ENCODE measurements at places on chromosomes 5 and 9. TPM values are rescaled to one million over a fixed set of nuclear protein-coding genes. Genes with fewer than 3 reads are reported as not detected.

OR1Q1 gene
- not detected for total RNA-seq

CDC37L1 gene
- 20.8 TPM for total RNA-seq

IFNA2 gene
- not detected for total RNA-seq

RGS14 gene
- 15.9 TPM for total RNA-seq

ABCA1 gene
- total RNA-seq: 146 TPM

- DNase-seq: no peak
Measured at GRCh38 chr9:131658377-131659129, 81.3 kb downstream of the RAPGEF1 start.

DNA sequence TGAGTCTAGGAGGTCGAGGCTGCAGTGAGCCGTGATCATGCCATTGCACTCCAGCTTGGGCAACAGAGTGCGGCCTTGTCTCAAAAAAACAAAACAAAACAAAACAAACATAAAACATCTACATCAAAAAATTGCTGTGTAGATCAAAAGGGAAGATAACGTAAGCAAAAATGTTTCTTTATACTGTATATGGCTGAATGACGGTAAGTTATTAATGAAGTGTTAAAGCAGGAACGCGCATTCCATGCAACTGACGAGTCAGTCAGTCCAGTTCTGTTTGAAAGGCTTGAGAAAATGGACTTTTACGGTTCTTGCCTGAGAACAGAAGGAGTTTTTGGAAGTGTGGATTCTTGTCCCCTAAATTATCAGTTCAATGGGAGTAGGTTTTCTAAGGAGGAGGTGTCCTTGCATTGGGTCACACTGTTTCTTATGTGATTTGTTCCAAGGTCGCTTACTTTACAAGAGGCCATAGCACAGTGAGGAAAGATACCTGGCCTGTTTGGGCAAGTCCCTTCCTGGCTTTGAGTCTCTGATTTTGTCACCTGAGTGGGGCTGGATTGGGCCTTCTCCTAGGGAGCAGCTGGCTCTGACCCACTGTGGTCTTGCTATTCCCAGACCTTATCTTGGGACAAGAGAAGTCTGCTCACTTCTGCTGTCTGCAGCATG lies 6.6 kb upstream of the PTGS1 start:
- no peak for DNase-seq

GRCh38 chr9:99822109-99822805 lies 572 bp downstream of the NR4A3 start:
- DNase-seq: peak; percentile 72

- no peak for DNase-seq
Measured at GRCh38 chr9:89522261-89522958, 24.5 kb upstream of the SEMA4D start.

DNA sequence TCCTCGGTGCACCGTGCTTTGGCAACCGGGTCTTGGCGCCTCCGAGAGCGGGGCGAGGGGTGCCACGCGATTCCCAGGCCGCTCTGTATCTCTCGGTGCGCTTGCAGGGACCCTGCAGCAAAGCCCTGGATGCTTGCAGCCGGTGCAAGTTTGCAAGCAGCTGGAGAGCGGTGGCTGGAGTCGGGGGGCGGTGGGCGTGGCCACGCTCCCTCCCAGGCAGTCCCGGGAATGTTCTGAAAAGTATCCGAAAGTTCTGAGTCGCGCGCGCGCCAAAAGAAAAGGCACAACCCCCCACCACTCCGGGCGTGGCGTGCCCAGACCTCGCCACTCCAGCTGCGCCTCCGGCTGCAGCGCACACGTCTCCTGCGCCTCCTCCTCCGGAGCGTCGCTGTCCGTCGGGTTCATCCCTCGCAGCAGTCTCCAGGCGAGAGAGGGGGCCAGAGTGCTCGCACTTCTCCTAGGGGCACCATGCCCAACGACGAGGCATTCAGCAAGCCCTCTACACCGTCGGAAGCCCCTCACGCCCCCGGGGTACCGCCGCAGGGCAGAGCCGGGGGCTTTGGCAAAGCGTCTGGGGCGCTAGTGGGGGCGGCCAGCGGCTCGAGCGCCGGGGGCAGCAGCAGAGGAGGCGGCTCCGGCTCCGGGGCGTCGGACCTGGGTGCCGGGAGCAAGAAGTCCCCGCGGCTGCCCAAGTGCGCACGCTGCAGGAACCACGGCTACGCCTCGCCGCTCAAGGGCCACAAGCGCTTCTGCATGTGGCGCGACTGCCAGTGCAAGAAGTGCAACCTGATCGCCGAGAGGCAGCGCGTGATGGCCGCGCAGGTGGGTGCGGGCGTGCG lies at the start of gene DMRT1:
DMRT1 (plus strand) TSS at position 327 of the 839 bp plus-strand sequence; CDS start at position 469, 142 bp downstream.
- DNase-seq: peak; percentile 38

DNA sequence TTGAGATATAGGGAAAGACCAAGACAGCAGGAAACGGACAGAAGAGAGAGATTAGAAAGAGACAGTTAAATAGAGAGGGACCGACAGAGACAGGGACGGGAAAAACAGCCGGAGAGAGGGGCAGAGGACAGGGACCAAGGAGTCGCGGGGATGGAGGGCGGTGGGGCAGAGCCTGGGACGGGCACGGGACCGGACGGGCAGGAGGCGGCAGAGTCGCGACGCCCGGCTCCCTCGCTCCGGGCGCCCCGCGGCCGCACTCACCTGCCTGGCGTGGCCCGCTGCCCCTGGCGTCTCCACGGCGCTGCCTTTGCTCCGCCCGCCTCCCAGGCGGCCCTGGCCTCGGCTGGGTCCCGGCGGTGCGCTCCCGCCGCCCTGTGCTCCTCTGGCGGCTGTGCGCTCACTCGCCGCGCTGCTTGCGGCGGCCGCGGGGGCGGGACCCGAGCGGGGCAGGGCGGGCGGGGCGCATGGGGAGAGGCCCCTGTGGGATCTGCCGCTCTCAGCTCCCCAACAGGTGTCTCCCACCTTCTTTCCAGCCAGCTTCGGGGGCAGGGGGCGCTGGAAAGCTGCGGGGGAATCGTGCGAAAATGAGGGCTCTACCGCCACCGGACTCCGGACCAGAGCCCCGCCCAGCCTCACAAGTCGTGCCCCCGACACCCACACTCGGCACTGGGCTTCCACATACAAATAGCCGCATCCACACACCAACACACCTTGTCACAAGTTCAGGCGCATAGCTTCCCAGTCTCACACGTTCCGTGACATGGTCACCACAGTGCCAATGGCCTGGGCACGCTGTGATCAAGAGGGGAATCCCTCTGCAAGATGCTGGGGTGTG lies at the start of gene ARID3C:
ARID3C (minus strand) TSS at position 411 of the 835 bp plus-strand sequence. CDS start 1,052 bp downstream, outside the sequence.
- DNase-seq: peak; percentile 62

DNA sequence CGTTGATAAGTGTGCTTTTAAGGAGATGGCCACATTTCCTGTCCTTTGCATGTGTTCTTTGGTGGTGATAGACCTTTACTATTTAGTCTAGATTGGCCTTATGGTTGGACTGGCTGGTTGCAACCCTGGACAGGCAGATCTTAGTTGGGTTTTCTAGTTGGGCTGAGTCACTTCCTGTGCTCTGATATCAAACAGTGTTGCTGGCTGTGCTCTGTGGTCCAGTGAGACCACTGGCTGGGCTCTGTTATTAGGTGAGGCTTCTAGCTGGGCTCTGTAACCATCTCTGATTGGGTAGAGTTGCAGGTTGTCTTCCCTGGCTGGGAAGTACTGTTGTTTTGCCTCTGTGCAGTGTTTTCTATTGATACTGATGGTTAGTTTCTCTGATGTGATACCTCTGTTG lies 432.5 kb downstream of the LRRC70 start:
- no peak for DNase-seq
